ENCODE measurements at places on chromosomes 2 and 18.

- no peak for DNase-seq
Observed at GRCh38 chr18:59918997-59919396, 19.2 kb downstream of the PMAIP1 start.

GRCh38 chr2:101114815-101115214, 36.4 kb downstream of the TBC1D8 start:
- no peak for DNase-seq

GRCh38 chr2:136156411-136156810, 38.5 kb upstream of the CXCR4 start:
- no peak for DNase-seq

GRCh38 chr2:79817288-79817687, 304.4 kb downstream of the CTNNA2 start:
- DNase-seq = no peak

DNA sequence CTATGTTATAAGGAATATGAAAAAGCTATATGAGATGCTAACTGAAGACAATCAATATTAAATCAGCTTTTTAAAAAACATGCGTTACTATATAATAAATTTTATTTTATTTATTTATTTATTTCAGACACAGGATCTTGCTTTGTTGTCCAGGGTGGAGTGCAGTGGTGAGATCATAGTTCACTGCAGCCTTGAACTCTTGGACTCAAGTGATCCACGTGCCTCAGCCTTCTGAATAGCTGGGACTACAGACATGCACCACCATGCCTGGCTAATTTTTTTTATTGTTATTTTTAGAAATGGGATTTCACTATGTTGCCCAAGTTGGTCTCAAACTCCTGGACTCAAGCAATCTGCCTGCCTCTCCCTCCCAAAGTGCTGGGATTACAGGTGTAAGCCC, 89.4 kb downstream of the MYOM1 start:
- no peak for DNase-seq

- no peak for DNase-seq
Observed at GRCh38 chr2:227655454-227655853, 11.2 kb upstream of the SCYGR5 start.

DNA sequence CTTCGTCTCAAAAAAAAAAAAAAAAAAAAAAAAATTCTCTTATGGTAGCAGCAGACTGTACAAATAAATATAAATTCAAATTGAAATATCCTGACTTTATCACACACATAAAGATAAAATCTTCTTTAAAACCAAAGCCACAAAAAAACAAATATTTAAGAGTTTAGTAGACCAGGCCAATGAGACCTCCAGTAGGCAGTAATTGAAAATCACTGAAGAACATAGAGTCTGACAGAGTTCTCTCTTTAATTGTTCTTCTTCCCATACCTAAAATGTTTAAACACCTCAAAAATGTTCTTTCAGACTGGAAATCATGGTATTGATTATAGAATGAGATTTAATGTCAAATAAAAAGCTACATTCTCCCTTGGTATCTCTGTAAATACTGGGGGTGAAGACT, 20.8 kb downstream of the PRPF40A start:
- no peak for DNase-seq

GRCh38 chr2:226424971-226425370, 374.6 kb downstream of the IRS1 start:
- DNase-seq = no peak

DNA sequence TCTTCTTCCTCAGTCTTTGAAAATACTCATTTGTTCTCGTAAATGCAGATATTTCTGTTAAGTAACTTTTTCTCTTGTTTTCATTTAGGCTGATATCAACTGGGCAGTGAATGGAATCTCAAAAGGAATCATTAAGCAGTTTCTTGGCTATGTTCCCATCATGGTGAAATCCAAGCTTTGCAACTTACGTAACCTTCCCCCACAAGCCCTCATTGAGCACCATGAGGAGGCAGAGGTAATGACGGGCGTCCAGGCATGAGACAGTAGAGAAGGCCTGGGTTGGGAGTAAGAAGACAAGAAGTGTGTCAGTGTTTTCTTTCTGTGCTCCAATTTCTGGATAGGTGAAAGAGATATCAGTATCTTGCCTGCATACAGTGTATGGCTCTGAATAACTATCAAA, 5.1 kb downstream of the POLR1B start:
- no peak for DNase-seq

- DNase-seq = peak; percentile 47
Observed at GRCh38 chr2:145752091-145752806, 1232.3 kb upstream of the ZEB2 start.

DNA sequence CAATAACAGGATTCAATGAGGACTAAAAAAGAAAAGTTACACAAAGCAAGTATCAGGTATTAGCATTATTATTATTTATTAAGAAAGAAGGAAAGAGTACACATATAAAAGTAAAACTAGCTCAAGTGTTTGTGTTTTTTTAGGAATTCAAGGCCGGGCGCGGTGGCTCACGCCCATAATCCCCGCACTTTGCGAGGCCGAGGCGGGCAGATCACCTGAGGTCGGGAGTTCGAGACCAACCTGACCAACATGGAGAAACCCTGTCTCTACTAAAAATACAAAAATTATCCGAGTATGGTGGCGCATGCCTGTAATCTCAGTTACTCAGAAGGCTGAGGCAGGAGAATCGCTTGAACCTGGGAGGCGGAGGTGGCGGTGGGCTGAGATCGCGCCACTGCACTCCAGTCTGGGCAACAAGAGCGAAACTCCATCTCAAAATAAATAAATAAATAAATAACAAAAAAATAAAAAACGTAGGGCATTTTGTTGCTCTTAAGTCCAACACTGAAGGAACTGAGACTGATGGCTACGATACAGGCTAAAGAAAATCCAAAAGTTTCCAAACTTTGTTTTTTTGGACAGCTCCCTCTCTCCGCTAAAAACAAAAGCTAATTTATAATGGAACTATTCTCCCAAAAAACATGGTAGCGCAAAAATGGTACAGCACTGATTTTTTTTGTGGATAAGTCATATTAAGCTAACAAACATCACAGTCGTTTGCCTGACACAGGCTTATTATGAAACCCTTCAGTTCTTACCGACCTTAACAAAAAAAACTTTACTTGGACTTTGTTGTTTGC, 1.7 kb downstream of the TRAPPC8 start:
- DNase-seq = no peak

DNA sequence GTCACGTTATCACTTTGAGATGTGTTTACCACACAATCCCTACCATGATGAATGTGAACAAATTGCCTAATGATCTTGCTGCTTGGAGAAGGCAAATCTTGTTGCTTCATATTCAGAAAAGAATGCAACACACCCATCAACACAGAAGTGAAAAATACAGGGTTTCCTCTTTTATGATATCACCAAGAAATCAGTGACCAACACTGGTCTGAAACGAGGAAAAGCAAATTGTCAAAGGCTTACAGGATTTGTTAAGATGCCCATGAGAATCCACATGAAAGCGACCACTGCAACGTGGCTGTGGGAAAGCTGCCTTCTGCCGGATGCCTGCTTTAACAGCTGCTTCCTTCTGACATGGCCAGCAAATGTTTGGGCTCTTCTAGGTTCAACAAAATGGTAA, 397.6 kb upstream of the LRATD1 start:
- no peak for DNase-seq

- DNase-seq = no peak
Observed at GRCh38 chr2:236125541-236125940, 42.6 kb downstream of the GBX2 start.

- DNase-seq = no peak
Observed at GRCh38 chr18:26252411-26252810, 26.2 kb downstream of the TAF4B start.

- DNase-seq = no peak
Observed at GRCh38 chr2:10773821-10774341, 38.7 kb downstream of the PDIA6 start.

DNA sequence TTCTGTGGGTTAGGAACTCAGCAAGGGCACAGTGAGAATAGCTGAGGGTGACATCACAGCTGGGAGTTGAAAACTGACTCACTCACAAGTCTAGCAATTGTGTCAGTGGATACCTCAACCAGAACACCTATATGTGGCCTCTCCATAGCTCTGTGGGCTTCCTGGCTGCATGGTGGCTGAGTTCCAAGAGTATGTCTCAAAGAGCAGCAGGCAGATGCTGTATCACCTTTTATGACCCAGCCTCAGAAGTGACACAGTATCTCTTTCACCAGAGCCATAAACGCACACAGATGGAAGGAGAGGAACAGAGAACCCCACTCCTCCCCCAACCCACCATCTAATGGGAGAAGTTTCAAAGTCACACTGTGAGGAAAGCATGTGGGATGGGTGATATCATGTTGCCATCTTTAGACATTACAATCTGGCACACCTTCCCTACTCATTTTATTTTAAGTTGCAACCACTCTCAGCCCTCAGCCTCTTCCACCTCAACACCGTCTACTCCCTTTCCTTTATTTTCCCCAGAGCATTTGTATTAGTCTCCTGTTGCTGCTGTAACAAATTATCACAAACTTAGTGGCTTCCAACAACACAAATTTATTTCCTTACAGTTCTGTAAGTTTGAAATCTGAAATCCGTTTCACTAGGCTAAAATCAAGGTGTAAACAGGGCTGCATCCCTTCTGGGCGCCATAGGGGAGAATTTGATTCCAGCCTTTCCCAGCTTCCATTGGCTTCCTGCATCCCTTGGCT, 134.6 kb upstream of the SPATS2L start:
- DNase-seq = no peak

DNA sequence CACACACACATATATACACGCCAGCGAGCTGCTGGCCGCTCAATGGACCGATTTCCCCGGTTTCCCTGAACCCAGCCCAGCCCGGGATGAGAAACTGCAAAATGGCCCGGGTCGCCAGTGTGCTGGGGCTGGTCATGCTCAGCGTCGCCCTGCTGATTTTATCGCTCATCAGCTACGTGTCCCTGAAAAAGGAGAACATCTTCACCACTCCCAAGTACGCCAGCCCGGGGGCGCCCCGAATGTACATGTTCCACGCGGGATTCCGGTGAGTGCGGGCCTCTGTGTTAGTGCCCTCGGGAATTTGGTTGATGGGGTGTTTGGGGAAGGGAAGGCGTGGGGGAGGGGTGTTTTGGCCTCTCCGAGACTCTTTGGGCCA, 392 bp downstream of the ST8SIA3 start:
- DNase-seq = peak; percentile 68

- DNase-seq = no peak
Observed at GRCh38 chr18:50119296-50119695, 75.7 kb downstream of the MYO5B start.

DNA sequence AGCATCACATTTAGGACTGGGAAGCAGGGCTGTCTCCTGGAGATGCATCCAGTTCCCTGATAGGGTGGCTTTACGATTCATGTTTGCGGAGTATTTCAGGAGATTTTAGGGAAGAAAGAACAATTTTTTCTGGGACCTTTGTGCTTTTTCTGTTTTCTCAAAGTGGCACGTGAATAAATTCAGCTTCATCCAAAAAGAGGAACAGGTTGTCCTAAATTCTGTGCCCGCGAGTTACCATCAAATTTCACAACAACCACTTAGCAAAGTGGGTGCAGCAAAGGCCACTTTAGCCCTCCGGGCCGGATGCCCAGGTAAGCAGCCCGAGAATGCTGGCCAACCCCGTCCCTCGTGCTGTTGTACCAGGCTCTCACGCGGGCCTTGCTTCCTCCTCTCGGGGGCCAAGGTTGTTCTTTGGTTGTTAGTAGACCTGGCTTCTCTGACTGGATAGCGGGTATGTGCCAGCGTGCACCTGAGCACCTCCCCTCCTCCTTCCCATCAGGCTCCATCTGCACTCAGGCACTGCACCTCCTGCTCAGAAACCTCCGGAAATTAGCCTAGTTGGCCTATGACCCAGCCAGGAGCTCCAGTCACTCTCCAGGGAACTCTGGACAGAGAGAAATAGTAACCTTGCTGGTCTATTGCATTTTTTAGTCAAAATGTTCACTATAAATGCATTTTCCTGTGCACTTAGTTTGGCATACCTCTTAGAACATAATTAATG, 83.0 kb downstream of the CMPK2 start:
- no peak for DNase-seq

DNA sequence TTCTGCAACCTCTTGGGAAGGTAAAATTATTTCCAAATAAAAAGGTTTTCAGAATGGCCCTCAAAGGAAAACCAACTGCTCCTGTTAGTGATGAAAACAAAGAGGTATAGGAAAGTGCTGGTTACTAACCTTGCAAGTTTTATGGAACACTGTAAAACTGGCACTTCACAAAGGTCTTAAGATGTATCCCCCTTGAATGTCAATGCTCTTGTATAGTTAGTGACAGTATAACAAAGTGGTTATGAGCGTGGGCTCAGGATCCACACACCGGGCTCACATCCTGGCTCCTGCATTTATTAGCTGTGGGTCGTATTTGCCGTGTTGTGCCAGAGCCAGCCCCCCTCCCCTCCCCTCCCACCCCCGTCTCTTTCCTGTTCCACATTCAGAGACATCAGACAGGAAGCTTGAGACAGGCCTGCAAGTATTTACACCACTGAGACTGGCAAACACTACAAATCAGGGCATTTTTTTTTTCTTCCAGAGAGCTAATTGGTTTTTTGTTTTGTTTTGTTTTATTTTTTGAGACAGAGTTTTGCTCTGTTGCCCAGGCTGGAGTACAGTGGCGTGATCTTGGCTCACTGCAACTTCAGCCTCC, 9.2 kb upstream of the DNPEP start:
- no peak for DNase-seq

DNA sequence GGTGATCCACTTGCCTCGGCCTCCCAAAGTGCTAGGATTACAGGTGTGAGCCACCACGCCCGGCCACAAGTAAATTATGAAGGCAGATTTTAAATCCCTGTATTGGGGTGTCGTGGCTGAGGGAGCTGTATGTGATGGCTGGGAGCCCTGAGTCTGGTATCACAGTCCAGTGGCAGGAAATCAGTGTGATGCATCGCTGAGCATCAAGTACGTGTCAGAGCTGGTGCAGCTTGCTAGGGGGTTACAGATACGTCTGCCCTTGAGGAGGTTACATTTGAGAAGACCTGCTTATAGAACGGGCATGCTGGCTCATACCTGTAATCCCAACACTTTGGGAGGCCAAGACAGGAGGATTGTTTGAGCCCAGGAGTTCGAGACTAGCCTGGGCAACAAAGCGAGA, 4.3 kb downstream of the ENOSF1 start:
- no peak for DNase-seq

- no peak for DNase-seq
Observed at GRCh38 chr2:220334871-220335590, 707.6 kb downstream of the SLC4A3 start.

DNA sequence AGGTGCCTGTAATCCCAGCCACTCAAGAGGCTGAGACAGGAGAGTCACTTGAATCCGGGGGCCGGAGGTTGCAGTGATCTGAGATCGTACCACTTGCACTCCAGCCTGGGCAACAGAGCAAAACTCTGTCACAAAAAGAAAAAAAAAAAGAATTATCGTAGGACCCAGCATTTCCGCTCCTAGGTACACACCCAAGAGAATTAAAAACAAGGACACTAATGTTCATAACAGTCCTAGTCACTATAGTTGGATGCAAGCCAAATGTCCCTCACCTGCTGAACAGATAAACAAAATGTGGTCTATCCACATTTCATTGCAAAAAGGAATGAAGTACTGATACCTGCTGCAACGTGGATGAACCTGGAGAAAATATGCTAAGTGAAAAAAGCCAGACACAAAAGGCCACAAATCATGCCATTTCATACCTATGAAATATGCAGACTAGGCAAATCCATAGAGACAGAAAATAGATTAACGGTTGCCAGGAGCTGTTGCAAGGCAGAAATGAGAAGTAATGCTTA, 21.2 kb downstream of the ADRA2B start:
- peak; percentile 85 for DNase-seq
